ENCODE measurements at places on chromosomes 4 and X. TPM values are rescaled to one million over a fixed set of nuclear protein-coding genes. Genes with fewer than 3 reads are reported as not detected.

DNA sequence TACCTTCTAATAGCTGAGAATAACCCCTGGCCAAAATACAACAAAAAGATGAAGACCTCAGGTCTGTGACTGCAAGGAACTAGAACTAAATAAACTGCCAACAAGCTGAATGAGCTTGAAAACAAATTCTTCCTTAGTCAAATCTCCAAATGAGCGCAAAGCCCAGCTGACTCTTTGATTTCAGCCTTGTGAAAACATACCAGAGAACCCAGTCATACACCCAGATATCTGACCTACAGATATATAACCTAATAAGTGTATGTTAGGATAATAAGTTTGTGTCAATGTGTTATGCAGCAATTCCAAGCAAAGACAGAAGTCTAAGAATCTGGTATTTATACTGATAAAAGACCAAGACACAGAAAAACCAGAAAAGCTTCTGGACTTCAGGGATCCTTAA, 38.0 kb upstream of the ADGRL3 start:
- DNase-seq: no peak

GRCh38 chrX:71117358-71117757, 1.0 kb upstream of the MED12 start:
- no peak for DNase-seq

- no peak for DNase-seq
Observed at GRCh38 chr4:80094191-80094590, 21.2 kb upstream of the ANTXR2 start.

DNA sequence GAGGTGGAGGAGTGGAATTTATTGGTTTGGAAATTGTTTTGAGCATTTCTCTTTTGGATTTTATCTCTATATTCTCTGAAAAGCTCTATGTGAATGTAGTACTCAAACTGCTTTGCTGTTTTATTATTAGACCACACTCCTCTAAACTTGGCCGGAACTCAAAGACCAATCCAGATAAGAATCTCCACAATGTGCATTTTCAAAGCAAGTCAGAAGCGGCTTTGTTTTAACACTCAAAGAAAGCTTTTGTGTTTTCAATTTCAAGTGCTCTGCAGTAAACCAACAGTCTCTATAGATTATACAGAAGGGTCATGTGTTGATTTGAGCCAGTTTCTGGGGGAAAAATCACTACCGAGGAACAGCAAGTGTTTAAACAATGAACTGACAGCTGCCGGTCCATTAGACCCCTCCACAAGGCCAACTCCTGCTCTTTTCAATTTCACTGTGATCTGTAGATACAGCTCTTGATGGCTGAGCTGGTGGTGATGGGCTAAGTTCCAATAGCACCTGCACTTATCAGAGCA, 79.4 kb downstream of the FTHL17 start:
- DNase-seq: no peak

DNA sequence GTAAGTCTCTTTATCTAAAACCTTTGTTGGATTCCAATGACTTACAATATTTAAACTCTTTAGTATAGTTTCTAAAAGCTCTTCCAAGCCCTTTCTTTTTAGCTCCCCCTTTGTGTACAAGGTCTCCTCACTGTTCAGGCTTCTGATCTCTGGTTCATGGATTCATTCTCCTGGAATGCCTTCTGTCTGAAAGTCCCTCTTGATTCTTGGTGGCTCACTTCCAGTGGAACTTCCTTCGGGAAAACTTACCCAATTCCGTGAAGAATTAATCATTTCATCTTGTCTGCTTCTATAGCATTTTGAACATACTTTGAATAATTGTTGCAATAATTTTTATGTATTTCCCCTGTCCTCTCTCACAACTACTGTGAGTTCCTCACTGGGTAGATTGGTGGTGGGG, 3.6 kb downstream of the ARHGAP24 start:
- DNase-seq: no peak

- no peak for DNase-seq
Observed at GRCh38 chr4:76407440-76408119, 13.4 kb downstream of the CCDC158 start.

- DNase-seq: no peak
Observed at GRCh38 chrX:122622795-122623194, 561.3 kb upstream of the GRIA3 start.

DNA sequence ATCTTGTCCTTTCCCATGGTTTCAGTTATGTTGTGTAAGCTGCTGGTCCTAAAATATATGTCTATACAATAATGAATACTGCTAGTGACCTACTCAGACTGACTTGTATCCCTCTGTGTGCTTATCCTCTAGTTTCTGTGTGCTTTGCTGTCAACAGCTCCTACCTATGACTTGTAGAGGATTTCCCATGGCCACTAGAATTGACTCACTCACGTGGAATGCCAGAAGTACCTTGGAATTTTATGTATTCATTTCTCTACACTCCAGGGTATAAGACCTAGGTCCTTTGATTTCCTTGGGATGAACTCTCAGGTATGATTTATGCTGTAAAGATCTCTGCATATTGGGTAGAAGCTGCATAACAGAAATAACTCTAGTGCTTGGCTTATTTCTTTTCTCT, 279.9 kb upstream of the SLIT2 start:
- DNase-seq: no peak

GRCh38 chrX:57583477-57583876, 8.3 kb upstream of the ZXDB start:
- DNase-seq: no peak

- DNase-seq: no peak
Observed at GRCh38 chr4:126794363-126794762, 838.4 kb upstream of the INTU start.

- DNase-seq: no peak
Observed at GRCh38 chr4:2432991-2433530, 14.3 kb downstream of the CFAP99 start.

DNA sequence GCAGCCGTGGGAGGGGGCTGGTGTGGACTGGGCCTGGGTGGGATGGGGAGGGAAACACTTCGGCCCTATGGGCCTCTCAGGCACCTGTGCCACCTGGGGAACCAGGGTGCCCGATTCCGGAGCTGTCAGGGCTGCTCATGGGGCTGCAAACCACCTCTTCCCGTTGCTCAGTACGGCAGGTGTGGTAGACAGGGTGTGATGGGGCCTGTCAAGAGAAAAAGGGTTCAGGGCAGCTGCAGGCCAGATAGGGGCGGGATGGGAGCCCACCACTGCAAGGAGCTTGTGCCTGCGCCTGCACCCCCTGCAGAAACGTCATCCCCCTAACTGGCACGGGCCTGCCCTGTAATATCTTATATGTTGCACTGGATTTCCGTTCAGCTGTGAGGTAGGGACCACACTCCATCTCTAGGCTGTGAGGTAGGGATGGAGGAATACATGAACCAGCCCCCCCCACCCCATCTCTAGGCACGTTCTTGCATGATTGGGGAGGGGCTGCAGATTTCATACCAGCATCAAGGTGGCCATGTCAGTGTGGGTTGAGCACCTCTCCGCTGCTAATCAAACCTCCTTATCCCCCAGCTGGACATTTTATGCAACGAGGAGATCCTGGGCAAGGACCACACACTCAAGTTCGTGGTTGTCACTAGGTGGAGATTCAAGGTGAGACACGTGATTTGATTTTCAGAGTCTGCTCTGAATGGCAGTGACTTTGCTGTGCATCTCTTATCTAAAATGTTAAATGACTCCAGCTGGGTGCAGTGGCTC, 59.0 kb downstream of the PCGF3 start:
- DNase-seq: no peak

DNA sequence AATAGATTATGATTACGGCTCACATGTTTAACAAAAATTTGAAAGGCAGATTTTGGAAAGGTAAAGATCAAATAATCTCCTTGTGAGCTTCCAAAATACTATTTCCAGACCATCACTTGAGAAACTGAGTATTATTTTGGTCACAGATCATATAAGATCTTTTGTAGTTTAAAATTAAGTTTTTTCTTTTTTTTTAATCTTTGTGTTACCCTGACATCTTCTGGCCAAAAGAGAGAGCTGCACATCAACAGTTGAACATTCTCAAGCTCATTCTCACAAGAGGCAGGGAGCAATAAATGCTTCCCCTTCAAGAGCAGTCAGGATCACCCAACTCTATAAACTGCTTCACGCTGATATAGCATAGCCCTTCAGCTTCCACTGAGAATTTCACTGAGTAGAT, 15.9 kb downstream of the TMEM192 start:
- peak; percentile 10 for DNase-seq

- DNase-seq: no peak
Observed at GRCh38 chr4:145740806-145741205, 60.9 kb downstream of the C4orf51 start.

SLC39A8 gene
- 26.2 TPM for polyA plus RNA-seq

SOX3 gene
- polyA plus RNA-seq: not detected

TMPRSS11A gene
- polyA plus RNA-seq: not detected

MAGEB2 gene
- not detected for polyA plus RNA-seq

GYPB gene
- polyA plus RNA-seq: 1.9 TPM

THAP9 gene
- 11.0 TPM for polyA plus RNA-seq

COL4A6 gene
- polyA plus RNA-seq: 17.8 TPM

Measured in right renal pelvis (tissue), 4 donors.